ENCODE measurements at places on chromosomes 7 and 10. TPM values are rescaled to one million over a fixed set of nuclear protein-coding genes. Genes with fewer than 3 reads are reported as not detected.

TMEM139 gene
- total RNA-seq = 1.2 TPM

HOXA3 gene
- 4.7 TPM for total RNA-seq

VIPR2 gene
- total RNA-seq = 0.02 TPM

CHPF2 gene
- total RNA-seq = 38.8 TPM

CLRN3 gene
- total RNA-seq = not detected

PDSS1 gene
- 14.4 TPM for total RNA-seq

Measured in A549 treated with AZD2906 at 1 μM for 4 hours (cell line).